HFF-Myc (cell line): ENCODE measurements at places on chromosomes 5 and 9.

- no peak for DNase-seq
Observed at GRCh38 chr5:31329715-31330114, 136.2 kb downstream of the CDH6 start.

- DNase-seq, result no peak
Observed at GRCh38 chr5:6469836-6470235, 21.2 kb downstream of the UBE2QL1 start.

DNA sequence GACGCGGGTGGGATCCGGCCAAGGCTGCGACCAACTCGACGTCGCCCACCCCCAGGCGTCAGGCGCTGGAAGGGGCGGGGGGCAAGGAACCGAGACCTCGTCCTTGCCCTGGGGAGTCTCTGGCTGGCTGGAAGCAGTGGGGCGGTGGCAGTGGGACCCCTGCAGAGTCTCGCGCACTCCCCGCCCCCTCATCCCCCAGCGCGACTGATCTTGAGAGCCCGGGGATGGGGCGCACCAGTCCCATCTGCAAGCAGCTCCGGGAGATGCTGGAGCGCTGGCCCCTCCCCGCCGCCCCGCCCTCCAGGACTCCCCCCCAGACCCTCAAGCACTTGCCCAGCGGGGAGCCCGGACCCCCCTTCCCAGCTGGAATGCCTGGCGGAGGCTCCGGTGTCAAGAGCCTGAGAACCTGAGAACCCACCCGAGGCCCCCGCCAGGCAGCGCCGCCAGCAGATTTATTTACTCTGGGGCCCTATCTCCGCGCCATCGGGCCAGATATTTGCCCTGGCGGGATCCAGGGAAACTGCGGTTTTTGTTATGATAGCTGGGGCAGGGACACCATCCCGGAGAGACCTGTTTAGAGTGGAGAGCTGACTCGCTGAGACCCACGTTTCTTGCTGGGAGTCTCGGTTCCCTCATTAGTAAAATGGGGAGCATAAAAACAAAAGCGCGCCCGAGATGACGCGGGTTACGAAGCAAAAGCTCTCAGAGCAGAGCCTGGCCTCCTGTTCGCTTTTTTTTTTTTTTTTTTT lies 1.2 kb downstream of the PRRT1B start:
- no peak for DNase-seq

GRCh38 chr9:12643686-12644085 lies 49.5 kb upstream of the TYRP1 start:
- no peak for DNase-seq

- no peak for DNase-seq
Observed at GRCh38 chr5:122162100-122162638, 32.8 kb downstream of the ZNF474 start.

DNA sequence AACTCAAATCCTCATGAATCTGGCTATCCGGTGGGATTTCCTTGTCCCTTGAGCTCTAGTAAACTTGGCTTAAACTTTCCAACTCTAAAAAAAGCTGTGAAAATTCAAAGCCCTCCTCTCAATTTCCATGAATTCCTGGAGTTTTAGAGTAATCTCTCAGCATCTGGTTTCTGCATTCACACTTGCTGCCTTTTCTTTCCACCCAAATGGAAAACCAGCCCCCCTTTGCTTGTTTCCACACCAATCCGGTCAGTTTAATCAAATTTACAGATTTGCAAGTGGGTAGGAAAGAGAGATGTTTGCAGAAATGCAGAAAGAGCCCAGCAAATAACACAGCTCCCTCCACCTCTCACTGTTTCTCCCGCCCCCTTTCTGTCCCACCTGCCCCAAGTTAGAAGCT lies 91.1 kb downstream of the ENC1 start:
- DNase-seq, result no peak

- DNase-seq, result no peak
Observed at GRCh38 chr9:114229295-114229694, 74.0 kb downstream of the COL27A1 start.

DNA sequence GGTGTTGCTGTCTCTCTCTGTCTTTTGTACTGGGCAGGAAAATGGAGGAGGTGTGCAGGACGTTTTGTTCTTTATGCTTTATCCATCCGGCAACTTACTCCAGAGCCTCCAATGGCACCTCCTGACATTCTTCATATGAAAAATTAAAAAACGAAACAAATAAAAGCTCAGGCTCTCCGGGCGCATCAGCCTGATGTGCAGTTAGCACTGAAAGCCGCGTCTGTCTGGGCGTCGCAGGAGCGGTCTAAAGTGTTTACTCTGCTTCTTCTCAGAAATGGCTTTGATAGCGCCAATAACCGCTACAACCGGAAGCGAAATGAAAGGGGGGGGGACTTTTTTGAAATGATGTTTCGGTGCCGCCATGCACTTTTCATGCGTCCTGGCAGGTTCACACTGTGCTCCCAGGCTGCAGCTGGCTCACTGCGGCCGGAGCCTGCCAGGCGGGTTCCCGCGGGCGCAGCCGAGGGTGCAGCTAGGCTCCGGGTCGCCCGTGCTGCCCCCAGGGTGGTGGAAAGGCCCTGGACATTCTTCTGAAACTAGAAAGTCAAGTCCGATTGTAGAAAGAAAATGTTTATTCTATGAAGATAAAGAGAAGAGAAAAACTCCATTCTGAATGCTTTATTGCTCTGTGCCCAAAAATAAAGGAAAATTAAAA lies 407.7 kb upstream of the IRX1 start:
- DNase-seq, result no peak

DNA sequence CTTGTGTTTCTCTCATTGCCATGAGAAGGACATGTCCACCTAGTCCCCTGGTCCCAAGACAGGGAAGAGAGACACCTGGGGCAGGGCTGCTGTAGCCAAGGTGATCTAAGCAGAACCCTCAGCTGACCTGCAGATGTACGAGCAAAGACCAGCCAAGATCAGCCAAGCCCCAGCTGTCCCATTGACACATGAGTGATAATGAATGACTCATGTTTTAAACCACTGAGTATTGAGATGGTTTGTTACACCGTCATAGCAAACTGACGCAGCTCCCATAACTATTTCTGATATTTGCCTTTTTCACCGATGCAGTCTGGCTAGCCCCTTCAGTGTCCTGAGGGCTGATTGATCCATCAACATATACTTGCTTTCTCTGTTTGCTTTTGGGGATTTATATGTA lies 6.7 kb downstream of the OR1K1 start:
- DNase-seq, result no peak

DNA sequence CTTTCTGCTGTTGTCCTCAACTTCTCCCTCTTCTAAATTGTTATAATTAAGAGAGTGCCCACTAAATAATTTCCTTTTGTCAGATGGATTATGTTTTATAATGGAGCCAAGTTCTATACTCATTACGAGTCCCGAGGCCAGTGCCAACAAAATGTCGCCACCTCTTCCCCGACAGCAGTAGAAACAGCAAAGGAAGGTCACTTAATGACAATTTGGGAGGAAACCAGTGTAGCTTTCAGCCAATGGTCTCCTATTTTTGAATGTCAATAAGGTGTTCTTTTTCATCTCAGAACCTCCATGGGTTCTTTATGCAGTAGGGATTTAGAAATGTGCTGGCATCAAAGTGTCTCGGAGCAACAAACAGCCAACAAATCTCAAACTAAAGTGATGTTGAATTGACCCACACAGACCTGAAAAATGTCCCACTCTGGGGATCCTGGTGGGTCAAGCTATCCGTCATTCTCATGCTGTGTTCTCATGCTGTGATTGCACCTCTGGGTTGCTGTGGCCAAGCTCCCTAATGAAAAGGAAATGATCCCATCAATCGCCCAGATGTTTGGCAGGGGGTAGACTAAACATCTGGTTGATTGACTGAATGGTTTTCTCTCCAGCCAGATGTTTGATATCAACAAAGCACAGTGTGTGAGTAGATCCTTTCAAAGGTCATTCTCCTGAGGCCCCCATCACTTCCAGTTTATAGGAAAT lies 291.9 kb downstream of the DMAC1 start:
- no peak for DNase-seq

DNA sequence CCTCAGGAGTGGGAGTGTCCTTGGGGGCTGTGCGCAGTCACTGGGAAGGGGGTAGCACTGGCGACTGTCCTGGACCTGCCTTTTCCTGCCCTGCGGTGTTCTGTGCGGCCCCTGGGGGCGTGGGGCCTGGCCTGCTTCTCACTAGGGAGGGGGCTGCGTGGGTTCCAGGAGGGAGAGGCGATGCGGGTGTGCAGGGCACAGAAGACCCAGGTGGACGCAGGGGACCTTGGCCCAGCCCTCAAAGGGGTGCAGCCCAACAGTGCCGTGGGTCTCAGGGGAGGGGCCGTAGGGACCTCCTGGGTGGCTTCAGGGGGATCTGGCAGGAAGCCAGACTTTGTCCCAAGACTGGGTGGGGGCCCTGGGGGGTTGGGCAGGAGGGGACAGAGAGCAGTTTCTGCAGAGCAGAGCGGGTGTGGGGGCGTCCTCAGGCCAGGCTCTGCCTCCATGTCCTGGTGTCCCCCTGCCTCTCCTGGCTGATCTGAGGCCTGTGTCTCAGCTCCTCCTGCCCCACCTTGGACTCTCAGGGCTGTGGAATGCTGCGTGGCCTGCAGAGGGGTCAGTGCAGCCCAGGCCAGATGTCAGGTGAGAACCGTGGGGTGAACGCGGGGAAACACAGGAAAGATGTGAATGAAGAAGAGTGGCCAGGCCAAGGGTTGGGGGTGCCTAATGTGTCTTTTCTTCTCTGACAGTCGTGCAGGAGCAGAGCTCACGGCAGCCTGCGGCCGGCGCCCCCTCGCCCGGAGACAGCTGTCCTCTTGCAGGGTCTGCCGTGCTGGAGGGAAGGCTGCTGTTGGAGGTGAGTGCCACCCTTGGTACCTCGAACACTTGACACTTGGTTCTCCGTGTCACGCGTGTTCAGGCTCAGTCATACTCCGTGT lies 54.6 kb downstream of the AHRR start:
- DNase-seq, result no peak

GRCh38 chr5:14374100-14374499 lies 207.5 kb upstream of the OTULINL start:
- DNase-seq, result no peak

- DNase-seq, result no peak
Observed at GRCh38 chr9:89036891-89037290, 45.6 kb downstream of the S1PR3 start.

DNA sequence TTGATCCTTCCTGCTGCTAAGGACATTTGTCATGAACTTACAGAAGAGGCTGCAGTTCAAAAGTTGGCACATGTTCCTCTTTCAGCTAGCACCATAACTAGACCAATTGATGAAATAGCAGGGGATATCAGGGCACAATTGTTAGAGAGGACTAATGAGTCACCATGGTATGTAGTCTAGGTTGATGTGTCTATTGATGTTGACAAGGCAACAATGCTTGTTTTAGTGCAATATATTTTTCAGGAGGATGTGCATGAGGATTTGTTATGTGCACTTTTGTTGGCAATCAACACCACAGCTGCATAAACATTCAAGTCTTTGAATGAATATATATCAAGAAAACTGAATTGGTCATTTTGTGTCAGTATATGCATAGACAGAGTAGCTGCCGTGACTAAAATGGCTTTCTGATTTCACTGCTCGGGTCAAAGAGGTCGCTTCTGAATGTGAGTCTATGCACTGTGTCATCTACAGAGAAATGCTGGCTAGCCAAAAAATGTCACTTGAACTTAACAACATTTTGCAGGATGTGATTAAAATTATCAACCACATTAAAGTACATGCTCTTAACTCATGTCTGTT lies 68.0 kb downstream of the FGF10 start:
- DNase-seq, result no peak

- DNase-seq, result no peak
Observed at GRCh38 chr9:133121198-133121914, at the start of gene RALGDS. Gene RALGDS, minus strand, starts transcription at chr9:133121240. Its CDS starts 86 bp downstream, at chr9:133121154.

- no peak for DNase-seq
Observed at GRCh38 chr5:127028822-127029457, 1.4 kb downstream of the MARCHF3 start.

DNA sequence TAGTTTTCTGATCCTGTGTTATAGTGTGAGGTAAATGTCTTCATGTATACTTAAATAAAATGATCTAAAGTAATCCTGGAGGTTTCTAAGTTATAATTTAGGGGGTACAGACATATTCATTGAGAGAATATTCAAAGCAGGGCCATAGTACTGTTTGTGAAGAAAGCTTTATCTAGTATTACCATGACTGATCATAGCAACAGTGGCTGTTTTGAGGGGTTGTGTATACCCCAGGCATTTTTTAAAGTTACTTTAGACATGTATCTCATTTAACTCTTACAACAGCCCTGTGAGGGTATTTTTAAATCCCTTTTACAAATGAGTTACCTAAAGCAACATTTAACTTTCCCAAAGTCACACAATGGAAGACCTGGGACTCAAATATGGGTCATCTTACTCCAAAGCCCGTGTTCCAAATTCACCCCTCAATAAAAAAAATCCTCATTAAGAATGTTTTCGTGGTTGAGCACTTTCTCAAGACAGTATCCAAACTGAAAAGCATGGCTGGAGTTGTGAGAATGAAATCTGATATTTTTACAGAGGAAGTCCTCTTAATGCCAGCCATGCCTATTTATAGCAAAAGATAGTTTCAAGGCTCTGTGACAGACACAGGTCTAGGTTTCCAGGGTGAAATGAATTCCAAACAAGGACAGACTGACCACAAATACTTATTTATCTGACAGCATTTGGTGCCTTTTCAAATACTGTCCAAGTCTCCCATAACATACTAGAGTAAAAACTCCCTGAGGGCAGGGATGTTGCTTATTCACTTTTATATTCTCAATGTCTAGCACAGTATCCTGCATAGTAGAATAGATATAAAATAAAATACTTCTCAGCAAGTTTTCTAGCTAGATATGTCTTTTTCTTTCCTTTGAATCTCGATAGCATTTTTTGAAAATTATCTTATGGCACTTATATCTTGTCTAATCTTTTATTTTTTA lies 10.4 kb downstream of the STOM start:
- no peak for DNase-seq

- no peak for DNase-seq
Observed at GRCh38 chr5:9529041-9529480, 16.8 kb downstream of the SEMA5A start.

DNA sequence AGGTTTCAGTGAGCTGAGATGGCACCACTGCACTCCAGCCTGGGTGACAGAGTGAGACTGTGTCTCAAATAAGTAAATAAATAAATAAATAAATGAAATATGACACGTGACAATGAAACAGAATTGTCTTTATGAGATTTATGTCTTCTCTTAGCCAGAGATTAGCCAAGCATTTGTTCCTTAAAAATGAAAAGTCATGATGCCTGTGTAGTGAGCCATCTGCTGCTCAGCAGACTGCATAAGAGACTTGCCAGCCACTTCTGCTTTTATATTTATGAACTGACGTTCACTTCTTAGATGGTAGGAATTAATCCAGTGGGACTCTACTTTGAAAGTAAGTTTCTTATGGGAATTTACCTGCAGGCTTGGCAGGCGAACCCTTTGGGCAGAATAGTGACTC lies 227.4 kb downstream of the NR3C1 start:
- DNase-seq, result no peak

- no peak for DNase-seq
Observed at GRCh38 chr5:178790371-178790770, 59.9 kb upstream of the ZNF354A start.

DNA sequence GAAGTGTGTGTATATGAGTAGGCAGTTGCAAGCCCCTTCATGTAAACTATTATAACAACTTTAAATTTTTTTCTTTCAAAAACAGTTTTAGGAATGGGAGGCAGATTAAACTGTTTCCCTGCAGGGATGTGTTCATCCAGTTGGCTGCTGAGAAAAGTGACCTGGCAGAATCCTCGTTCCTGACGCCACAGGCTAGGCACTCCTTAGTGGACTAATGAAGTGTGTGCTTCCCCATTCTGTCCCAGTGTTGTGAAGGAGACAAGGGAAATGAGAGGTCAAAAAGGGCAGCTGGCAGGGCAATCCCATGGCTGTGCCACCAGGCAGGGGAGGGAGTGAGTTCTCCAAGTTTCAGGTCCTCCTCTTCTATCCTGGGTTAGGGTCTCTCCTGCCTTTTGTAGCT lies 59.8 kb downstream of the FOXD1 start:
- DNase-seq, result no peak

GRCh38 chr5:69364414-69364813 lies 4.9 kb downstream of the AK6 start:
- no peak for DNase-seq
